ENCODE measurements at places on chromosomes 13 and 19.

DNA sequence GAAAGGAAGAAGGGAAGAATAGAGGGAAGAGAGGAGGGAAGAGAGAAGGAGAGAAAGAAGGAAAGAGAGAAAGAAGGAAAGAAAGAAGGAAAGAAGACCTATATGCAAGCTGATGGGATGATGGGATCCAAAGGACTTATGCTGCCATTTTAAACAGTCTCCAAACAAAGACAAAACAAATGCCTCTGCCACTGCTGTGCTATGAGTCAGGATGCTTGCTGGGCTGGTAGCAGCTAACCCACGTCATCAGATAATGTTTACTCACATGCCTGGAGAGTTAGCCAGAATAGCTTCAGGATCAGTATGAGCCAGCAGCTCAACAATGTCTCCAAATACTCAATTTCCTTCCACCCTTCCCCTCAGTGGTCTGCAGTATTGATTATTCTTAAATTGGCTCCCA is 12.0 kb upstream of the ZNF274 start:
- no peak for DNase-seq

GRCh38 chr13:78443839-78444238 is 159.5 kb downstream of the POU4F1 start:
- no peak for DNase-seq

- DNase-seq, result no peak
Observed at GRCh38 chr13:37194428-37194861, 89.0 kb upstream of the CSNK1A1L start.

DNA sequence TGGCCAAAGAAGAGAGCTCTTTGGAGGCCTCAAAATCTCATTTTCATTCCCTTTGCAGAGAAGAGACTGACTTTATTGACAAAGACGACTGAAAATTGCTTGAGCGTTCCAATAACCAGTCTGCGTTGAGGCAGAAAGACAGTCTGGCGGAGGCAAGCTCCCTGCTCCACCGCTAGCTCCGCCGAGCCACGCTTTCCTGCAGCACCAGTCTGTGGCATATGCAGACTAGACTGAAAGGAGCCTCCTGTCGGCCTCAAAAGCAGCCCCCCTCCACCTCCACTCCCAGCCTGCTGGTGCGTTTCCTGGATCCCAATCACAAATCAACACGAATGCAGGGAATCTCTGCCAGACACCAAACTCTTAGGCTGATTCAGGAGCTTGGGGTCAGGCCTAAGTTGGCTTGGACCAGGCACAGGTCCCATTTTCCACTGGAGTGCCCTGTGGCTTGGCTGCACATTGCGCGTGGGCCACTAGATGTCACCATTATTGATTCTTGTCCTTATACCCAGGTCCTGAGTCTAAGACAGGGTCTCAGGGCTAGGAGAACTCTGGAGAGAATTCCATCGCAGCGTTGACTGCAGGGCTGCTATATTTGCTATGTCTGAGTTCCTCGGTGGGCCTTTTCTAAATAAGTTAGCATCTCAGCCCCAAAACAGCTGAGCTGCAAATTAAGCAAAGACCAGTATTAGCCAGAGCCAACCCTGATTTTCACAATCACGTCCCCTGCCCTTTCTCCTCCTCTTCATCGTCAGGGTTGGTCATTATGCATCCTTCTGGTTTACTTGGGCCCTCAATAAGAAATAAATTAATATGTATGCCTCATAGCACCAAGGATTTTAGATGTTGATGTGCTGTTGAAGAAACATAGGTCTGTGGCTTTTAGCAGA is 5.2 kb upstream of the ZNF507 start:
- peak; percentile 58 for DNase-seq

GRCh38 chr13:60482012-60482411 is 85.0 kb downstream of the TDRD3 start:
- no peak for DNase-seq

GRCh38 chr13:44894001-44894770 is 95.1 kb downstream of the NUFIP1 start:
- no peak for DNase-seq

- no peak for DNase-seq
Observed at GRCh38 chr13:67175836-67176459, 54.2 kb downstream of the PCDH9 start.

DNA sequence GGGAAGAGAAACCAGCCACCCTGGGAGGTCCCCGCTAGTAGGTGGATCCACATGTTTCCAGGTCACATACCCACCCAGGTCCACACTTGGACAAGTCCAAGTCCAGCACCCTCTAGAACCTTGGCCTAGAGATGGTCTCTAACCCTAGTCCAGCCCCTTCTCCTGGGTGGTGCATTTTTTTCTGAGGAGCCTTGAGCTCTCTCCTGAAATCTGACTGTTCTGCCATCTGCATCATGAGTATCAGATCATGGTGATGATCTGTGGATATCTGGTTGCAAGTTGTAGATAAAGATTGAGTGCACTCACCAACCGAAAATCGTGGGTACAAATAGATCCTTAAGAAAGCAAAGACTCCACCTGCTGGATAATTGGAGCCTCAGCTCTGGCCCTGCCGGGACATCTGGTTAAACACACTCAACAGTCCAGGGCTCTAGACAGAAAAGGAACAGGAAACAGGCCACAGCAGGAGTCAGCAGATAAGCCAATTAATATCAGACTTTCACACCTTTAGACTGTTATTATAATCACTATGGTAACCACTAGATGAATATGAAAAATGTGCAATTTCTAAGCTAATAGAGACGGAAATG is 41.1 kb downstream of the GPR12 start:
- DNase-seq, result peak; percentile 54

DNA sequence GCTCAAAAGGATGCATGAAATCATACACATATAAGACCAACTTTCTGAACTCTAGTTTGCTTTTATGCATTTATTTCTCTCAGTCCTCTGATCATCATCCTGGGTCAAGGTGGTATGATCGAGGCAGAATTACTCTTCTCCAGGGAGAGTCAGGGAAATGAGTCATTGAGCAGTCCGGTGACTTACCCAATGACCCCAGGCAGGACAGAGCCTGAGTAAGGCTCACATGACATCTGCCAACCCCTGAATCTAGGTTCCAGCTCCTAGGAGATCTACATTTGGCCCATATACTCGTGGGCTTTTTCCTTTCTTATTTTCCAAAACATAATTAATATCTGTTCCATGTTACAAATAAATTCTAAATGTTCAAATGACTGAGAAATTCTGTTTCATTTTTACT is 502.3 kb downstream of the FOXO1 start:
- DNase-seq, result no peak

- DNase-seq, result no peak
Observed at GRCh38 chr19:20787786-20788185, 11.7 kb downstream of the ZNF66 start.

GRCh38 chr19:47330466-47330869 is 1.5 kb upstream of the C5AR2 start:
- DNase-seq, result no peak

DNA sequence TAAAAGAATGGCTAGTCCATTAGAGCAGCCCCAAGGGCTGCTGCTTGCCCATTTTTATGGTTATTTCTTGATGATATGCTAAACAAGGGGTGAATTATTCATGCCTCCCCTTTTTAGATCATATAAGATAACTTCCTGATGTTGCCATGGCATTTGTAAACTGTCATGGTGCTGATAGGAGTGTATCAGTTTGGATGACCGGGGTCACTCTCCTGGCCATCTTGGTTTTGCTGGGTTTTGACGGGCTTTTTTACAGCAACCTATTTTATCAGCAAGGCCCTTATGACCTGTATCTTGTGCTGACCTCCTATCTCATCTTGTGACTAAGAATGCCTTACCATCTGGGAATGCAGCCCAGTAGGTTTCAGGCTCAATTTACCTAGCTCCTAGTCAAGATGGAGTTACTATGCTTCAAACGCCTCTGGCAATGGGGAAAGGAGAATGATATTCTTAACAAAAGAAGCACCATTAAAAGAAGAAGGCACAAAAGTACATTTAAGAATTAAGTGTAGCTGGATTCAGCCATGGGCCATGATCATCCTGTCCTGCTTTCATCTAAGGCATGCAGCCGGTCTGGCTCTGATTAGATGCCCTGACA is 1156.0 kb downstream of the PCDH9 start:
- DNase-seq, result peak; percentile 2

GRCh38 chr13:45850027-45850613 is 1.4 kb downstream of the SIAH3 start:
- DNase-seq, result no peak

- no peak for DNase-seq
Observed at GRCh38 chr13:48159401-48159800, 64.5 kb upstream of the MED4 start.

DNA sequence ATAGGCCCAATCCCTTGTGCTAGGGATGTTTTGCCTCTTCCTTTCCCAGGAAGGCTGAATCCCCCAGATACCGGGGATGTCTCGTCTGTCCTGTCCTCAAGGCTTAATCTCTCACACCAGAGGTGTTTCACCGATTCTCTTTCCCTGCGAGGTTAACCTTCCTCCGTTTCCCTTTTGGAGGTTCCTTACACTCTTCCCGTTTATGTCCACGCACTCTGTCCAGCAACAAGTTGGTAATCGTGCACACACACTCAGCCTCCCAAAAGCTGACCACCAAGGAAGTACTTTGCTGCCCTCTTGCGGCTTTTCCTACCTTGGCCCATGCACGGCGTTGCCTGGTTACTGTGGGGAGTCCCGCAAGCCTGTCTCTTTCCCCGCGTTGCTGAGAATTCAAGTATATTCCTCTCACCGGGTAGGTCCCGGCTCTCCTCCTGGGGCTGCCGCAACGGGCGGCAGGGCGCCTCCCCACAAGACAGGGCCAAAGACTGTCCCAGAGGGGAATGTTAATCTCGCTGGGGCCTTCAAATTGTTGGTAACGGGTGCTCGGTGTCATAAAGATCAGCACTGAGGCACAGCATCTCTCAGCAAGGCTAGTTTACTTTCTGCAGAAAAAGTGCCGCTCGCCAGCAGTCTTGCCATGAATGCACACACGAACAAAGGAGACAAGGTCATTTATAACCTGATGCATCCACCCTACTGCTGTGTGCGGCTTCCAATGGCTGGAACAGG is 36.7 kb upstream of the CD177 start:
- no peak for DNase-seq

DNA sequence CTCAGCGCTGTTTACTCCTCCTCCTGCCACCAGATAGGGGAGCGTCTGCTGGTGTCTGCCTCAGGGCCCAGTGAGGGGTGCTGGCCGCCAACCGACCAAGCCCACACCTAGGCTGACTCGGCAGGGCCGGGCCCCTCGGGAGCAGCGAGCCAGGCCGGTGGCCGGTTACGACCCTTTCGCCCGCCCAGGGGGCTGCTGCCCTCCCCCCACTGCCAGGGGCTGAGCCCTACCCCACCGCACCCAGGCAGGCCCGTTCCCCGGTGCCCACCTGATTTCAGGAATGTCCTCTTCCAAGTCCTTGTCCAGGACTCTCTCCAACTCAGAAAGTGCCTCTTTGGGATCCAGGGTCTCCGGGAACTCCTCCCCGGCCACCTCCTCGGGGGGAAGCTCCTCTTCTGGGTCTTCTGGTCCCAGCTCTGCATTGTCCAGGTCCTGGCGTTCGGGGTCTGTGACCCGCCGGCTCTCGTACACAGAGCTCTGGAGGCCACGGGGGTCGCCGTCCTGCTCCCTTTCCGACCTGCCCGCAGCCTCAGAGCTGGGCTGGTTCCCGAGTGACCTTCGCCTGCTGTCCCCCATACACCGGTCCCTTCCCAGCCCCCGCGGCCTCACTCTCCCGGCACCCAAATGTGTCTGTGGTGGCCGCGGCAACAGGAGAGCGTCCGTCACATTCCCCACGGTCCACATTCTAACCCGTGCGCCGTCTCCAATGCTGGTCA is 31.0 kb upstream of the MIER2 start:
- DNase-seq, result no peak

DNA sequence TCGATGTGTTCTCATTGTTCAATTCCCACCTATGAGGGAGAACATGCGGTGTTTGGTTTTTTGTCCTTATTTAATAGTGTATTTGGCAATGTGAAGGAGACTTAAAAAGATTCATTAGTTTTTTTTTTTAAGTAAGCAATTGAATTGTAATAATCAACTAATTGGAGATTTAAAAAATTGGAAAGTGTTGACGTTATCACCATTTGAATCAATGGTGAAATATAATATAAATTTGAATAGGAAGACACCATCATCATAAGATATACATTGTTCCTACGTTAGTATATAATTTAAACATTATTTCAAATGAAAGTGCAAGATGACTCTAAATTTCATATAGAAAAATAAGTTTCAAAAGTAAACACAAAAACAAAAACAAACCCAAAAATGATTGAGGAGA is 2858.1 kb upstream of the PCDH20 start:
- no peak for DNase-seq

- DNase-seq, result peak; percentile 72
Observed at GRCh38 chr13:50126993-50127725, 111.9 kb downstream of the KCNRG start.

GRCh38 chr19:38596057-38596981 is 21.4 kb downstream of the MAP4K1 start:
- peak; percentile 52 for DNase-seq

DNA sequence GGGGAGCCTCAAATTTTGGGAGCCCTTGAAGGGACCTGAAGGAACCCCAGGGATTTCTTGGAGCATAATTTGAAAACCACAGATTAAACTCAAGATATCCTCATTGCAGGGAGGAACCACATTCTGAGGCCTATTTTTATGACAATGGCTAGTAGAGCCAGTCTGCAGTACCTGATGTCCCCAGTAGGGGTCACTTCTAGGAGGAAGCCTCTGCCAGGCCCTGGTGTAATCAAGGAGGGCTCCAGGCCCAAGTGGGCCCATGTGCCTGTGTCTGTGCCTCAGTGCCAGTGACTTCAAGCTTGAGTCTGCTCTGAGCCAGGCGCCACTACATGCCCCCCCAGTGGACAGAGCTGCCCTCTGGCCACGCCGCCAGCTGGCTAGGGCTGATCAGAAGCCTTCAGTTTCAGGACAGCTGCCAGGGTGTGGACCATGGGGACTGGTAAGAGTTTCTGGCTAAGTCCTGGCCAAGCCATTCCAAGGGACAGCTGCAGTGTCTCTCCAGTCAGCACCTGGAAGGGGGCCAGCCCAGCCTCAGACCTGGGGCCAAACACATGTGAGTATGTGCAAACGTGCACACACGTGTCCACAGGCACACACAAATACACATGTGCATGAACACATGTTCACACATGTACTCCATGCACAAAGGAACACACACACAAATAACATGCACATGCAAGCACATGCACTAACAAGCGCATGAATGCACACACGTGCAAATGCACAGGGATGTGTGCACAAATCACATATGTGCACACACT is 20.5 kb upstream of the SLC7A10 start:
- no peak for DNase-seq

- DNase-seq, result no peak
Observed at GRCh38 chr19:18109341-18109732, 11.8 kb downstream of the MAST3 start.

DNA sequence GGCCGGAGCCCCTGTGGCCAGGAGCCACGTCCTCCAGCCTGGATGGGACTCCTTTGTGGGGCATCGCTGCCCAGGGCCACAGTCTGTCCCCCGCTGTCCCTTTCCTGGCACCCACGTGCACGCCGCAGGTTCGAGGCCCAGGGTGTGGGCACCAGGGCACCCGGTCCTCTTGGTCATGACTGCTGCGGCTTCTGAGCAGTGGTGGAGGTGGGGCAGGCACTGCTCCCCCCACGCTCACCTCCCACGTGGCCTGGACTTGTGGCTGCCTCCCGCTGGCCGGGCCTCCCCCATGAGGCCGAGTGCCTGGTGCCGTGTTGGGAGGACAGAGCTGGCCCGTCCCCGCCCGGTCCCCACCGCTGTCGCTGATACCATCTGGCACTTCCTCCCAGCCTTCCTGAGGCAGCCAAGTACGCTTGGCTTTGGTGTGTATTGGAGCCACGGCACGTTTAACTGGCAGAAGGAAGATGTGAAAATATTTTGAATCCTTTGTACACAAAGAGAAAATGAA is 12.8 kb downstream of the SPPL2B start:
- DNase-seq, result no peak
